ENCODE measurements at places on chromosomes 2 and 18.

DNA sequence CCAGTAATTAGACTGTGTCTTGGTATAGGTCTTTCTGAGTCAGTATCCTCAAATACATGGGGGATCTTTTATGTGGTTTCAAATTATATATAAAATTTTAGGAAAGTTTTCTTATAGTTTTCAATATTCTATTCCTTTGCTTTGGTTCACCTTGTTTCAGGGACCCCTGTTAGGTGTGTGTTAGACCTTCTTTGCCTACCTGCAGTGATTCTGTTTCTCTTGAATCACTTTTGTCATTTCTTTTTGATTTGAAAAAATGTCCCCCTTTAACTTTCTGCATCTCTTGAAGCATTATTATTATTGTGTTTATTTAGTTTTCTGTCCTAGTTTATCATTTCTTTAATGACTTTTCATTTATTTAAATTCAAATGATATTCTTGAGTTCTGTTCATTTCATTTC, 98.7 kb downstream of the FHOD3 start:
- DNase-seq, result no peak

- DNase-seq, result no peak
Measured at GRCh38 chr2:123073371-123073770, 951.7 kb upstream of the CNTNAP5 start.

- no peak for DNase-seq
Measured at GRCh38 chr2:168678153-168678853, 124.1 kb upstream of the NOSTRIN start.

DNA sequence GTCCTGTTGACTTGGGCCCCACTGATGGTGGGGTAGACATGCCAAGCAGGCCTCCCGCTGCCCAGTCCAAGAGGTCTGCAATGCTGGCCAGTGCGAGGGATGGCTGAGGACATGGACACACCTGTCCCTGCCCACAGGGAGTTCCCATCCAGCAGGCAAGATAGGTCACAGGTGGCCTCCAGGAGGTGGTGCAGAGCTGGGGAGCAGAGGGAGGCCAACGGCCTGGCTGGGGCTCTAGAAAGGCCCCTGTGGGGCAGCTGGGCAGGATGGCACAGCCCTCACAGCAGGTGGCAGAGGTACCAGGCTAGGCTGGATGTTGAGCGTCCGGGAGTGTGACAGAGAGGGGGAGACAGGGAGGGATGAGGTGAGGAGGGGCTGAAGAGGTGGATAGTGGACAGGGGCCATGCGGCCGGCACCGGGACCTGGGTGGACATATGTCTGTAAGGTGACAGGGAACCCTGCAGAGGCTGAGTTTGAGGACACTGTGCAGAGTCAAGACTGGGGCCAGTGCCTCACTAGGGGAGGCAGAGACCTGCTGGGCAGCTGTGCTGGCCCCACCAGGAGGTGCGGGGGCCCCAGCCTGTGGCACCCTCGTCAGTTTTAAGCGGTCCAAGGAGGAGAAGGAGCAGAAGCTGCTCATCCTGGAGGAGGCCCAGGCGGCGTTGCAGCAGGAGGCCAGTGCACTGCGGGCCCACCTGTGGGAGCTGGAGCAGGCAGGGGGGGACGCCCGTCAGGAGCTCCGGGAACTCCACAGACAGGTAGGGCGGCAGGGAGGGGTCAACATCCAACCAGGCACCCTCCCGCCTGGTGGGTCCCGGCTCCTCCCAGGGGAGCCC, 34.3 kb upstream of the SNED1 start:
- DNase-seq, result no peak

- no peak for DNase-seq
Measured at GRCh38 chr2:32377928-32378327, 21.1 kb downstream of the BIRC6 start.

- DNase-seq, result no peak
Measured at GRCh38 chr2:173652767-173653431, 298.2 kb downstream of the CDCA7 start.

- no peak for DNase-seq
Measured at GRCh38 chr18:3889121-3889520, 439.1 kb downstream of the TGIF1 start.

DNA sequence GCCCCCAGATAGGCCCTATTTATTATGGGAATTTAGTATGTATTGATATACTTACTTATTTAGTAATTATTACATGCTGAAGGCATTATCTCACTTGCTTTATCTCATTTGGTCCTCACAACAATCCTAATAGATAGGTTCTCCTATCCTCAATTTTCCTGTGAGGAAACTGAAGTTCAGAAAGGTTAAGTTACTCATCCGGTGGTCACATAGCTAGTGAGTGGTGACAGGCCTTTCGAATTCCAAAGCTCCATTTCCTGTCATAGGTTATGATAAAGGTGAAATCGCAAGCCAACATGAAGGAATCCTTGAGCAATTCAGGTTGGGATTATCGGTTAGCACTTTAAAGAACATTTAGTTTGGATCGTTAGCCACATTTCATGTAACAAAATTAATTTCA, 33.3 kb downstream of the NAB1 start:
- no peak for DNase-seq

- no peak for DNase-seq
Measured at GRCh38 chr18:57772387-57772799, 30.7 kb downstream of the ATP8B1 start.

DNA sequence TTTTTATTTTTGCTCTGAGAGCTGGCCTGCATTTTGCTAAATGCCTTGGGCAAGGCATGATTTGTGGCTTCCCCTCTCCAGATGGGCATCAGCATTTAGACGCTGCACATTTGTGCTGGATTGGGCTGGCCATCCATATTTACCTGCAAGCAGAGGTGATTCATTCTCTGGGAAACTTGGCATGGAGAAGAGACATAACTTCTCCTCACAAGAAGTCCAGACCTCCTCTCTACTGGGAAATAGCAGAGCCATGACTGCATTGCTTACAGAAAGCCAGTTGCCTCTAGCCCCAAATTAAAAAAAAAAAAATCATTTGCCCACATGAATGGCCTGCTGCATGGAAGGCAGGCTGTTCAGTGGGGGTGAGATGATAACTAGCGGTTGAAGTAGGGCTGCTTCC, 120.1 kb downstream of the ACTR3 start:
- DNase-seq, result no peak

DNA sequence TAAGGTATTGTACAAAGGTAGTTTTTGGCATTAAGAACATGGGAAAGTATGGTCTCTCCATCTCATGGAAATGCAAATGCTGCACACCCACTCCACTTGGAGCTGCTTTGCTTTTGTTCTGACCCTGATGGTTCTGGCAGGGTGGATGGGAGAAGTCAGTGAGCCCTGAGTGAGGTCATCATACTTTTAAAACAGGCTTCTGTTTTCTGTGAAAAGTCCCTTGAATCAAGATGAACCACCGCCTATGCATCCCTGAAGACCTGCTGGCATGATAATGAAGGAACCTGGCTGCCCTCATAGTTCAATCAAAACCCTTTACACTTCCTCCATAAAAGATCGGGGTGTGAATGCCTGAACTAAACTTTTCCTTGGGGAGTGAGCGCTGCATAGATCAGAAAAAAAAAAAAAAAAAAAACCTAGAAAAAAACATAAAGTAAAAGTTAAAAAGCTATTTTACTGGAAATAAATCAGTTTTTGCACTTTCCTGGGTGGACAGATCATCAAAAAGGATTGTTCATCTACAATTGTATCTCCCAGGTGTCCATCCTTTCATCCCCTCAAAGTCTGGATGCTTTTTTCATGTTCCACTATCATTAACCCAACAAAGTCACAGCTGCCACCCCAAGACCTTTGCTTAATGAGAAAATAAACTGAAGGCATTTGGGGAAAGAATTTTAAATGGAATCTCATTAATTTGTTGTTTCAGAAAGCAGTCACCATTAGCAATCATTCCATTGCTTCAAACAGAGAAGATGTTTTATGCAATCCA, 728.1 kb upstream of the DDX18 start:
- no peak for DNase-seq

- DNase-seq, result no peak
Measured at GRCh38 chr2:95799892-95800291, 191.7 kb downstream of the ANKRD36C start.

GRCh38 chr18:24176727-24177416, 38.0 kb downstream of the CABYR start:
- no peak for DNase-seq

- no peak for DNase-seq
Measured at GRCh38 chr2:3575534-3576262, 638 bp downstream of the RPS7 start.

GRCh38 chr2:138829326-138829919, 49.2 kb upstream of the NXPH2 start:
- no peak for DNase-seq

- DNase-seq, result no peak
Measured at GRCh38 chr2:237735798-237736197, 62.8 kb upstream of the RBM44 start.

DNA sequence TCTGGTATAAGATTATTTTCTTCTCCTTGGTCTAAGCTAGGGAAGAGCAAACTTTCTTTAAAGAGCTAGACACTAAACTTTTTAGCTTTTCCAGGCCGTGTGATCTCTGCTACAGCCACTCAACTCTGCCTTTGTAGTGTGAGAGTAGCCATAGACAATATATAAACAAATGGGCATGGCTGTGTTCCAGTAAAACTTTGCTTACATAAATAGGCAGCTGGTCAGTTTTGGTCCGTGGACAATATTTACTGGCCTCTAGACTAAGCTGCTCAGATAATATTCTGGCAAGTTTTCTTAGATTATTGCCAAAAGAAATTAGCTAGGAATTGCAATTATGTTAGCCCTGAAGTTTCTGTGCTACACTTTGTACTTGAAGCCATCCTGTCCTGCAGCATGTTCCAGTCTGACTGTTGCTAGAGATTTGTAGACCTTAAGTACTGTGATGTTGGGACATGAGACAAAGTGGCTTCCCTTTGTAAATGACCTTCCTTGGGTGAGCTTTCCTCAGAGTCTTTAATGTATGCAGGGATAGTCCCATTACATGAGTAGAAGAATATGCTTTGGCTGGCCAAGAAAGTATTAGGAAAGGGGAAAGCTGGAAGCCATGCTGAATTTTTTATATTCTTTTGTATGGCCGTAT, 126.9 kb downstream of the SOX11 start:
- DNase-seq, result no peak

- no peak for DNase-seq
Measured at GRCh38 chr2:193583638-193584400, 1389.1 kb upstream of the TMEFF2 start.

DNA sequence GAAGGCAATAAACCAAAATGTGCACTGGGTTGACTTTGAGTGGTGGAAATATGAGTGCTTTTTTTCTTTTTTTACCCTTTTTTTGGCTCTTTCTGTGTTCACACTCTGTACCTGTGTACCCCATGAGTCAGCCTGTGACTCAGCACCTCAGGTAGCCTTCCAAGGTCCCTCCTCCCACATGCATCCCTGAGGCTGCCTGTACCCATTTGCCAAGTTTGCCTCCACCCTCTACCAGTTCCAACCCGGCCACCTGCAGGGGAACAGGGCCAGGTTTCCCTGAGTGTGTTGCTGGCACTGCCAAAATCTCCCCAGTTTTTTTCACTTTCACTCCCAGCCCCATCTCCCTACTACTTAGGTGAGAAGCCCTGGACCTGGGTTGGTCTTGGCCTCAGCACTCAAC, 14.0 kb downstream of the CXCR1 start:
- DNase-seq, result no peak

- no peak for DNase-seq
Measured at GRCh38 chr2:71503837-71504236, 50.5 kb downstream of the DYSF start.

DNA sequence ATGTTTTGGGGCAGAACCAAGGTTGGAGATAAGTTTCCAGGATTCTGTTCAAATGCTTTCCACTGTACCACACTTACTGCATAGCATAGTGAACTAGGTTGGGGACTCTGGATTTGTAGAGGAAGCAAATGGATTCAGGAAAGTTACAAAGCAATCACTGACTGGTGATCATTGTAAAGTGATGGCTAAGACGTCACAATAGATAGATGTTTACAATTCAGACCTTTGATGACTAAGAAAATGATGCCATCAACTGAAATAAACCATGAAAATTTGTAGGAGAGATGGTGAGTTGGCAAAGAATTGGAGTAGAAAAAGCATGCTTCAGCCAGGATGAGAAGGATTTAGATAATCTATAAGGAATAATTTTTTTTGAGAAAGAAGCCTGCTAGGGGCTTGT, 178.0 kb downstream of the UBE2E3 start:
- DNase-seq, result no peak

- DNase-seq, result no peak
Measured at GRCh38 chr2:137747509-137747908, 216.8 kb upstream of the HNMT start.

- DNase-seq, result no peak
Measured at GRCh38 chr2:227179988-227180685, 15.7 kb downstream of the COL4A3 start.

DNA sequence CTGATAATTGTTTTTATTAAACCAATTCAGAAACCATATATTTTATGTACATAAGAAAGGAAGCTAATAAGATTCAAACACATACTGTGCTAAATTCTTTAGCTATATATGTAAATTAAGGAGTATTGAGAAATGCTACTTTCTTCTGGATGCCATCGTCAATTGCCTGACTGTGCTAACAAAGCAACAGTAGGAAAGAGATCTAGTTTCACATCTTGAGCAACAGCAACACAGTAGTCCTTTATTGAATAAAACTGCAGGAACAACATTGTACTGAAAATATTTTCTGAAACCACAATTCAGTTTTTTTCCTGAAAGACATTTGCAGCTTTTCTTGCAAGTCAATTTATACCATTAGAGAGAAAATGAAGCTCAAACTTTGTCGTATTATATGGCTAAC, 1404.9 kb upstream of the SLC39A10 start:
- no peak for DNase-seq

- DNase-seq, result no peak
Measured at GRCh38 chr18:58336605-58337004, 292.3 kb downstream of the ALPK2 start.

- DNase-seq, result no peak
Measured at GRCh38 chr2:204591225-204591624, 46.0 kb downstream of the PARD3B start.

DNA sequence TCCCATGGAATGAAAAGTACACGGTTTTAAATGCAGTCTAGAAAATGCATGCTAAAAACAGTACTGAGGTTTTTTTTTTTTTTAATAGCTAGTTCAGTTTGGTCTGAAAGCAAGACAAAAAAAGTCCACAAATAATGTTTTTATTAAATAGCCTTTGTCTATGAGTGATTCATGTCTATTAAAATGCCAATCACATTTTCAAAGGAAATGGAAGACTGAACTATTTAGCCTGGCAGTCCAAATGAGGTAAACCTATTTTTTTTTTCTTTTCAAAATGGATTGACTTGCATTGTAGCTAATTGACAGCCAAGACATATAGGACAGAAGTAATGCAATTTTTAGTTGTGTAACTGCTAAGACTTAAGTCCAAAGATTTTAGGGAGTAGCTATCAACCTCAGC, 90.3 kb downstream of the LRP1B start:
- DNase-seq, result no peak

DNA sequence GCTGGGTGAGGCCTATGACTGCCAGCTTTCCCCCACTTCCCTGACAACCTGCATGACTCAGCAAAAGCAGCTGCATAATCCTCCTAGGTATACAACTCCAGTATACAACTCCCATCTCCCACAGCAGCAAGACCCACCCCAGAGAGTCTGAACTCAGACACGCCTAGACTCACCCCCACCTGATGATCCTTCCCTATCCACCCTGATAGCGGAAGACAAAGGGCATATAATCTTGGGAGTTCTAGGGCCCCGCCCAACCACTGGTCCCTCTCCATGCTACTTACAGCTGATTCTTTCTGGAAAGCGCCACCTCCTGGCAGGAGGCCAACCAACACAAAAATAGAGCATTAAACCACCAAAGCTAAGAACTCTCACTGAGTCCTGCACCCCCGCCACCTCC, 296.5 kb downstream of the DCC start:
- DNase-seq, result no peak

GRCh38 chr2:203586206-203586605, 51.1 kb upstream of the RAPH1 start:
- DNase-seq, result no peak

All from SIG-M5 (cell line).